ENCODE measurements at places on chromosomes 5 and 9.

DNA sequence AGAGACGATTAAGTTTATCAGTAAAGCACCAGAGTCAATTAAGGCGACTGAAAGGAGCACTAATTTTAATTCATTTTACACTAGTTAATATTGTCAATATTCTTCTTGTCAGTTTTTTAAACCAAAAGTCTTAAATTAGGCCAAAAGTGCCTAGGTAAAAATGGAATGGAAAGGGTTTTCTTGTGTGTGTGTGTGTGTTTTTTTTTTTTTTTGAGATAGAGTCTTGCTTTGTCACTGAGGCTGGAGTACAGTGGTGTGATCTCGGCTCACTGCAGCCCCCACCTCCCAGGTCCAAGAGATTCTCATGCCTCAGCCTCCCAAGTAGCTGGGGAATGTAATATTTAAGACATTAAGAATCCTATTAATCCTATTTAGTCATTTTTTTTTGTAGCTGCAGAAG, 3.1 kb upstream of the APC start:
- no peak for DNase-seq

- DNase-seq, result peak; percentile 72
Observed at GRCh38 chr5:157476702-157477408, 16.8 kb downstream of the NIPAL4 start.

DNA sequence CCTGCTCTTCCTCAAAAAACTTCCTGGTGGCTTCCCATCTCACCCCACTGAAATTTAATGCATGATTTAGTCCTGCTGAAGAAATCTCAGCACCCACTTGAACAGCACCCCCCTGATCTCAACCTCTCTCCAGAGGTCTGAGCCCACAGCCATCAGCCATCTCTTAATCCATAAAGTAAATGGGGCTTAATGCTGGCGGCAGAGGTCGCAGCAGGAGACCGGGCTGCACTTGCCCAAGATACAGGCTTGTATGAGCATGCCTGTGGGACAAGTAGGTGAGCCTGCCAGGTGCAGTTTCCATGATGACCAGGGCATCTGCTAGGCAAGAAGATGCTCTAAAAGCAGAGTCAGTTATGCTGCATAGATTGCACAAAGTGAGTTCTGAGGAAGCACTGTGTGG, 52.4 kb upstream of the CTXN3 start:
- no peak for DNase-seq

GRCh38 chr5:99320436-99320835, 391.6 kb upstream of the CHD1 start:
- DNase-seq, result no peak

DNA sequence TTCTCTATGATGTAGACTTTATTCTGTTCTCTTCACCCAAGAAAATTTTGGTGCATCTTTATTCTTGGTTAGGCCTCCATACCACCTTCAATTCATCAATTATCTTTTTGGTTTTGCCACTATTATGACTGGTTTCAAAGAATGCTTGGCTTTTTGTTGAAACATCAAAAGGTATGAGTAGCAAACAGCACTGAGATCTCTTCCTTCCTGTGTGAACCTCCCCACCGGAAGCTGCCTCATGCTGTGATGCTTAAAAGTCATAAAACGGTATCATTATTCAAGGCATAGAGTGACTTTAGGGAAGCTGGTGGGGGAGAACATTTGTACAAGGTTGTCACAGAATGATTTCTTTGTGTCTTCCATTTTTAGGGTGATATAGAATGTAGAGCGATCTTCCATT, 70.6 kb downstream of the IQGAP2 start:
- DNase-seq, result no peak

DNA sequence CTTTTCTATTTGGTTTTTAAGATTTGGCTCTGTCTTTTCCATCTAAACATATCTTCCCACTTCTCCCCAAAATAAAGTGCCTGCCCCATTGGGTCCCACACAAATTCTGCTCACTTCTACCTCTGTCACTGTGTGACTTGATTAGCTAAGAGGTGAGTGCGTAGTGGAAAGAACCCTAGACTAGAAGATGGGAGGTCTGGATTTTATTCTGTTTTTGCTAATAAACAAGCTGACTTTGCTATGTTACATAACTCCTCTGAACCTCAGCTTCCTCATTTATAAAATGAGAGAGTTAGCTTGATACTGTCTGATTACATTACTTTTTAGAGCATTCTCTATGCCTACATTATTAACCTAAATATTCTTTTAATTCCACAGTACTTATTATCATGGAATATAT, 51.3 kb upstream of the PTGER4 start:
- no peak for DNase-seq

GRCh38 chr5:103208460-103208859, 50.1 kb upstream of the MACIR start:
- no peak for DNase-seq

DNA sequence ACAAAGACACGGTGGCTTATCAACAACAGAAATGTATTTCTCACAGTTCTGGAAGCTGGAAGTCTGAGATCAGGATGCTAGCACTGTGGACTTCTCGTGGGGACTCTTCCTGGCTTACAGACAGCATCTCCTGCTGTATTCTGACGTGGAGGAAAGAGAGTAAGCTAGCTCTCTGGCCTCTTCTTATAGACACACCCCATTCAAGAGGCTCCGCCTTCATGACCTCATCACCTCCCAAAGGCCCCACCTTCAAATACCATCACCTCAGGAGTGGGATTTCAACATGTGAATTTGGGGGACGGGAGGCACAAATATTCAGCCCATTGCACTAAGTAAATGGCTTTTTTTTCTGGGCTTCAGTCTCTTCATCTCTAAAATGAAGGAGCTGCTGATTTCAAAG, 27.6 kb downstream of the KCNMB1 start:
- DNase-seq, result no peak

DNA sequence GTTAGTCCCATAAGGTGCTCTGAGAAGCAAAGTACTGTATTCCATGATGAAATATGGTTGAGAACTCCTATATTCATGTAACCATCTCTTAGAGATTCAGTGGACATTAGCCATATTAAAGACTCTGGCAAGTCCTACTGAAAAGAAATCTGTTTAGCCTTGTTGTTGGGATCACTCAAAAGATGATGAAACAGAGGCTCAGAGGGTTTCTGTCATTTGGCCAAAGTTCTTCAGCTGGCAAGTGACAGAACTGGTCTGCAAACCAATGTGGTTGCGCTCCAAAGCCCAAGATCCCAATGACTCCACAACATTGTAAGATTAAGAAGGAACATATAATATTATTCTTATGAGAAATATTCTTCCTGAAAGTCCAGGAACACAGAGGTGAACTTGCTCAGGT, 462.9 kb downstream of the ACTL7B start:
- no peak for DNase-seq

- DNase-seq, result no peak
Observed at GRCh38 chr5:132905938-132906337, 32.5 kb downstream of the LEAP2 start.

GRCh38 chr5:115815693-115816225, 700 bp downstream of the CDO1 start:
- DNase-seq, result peak; percentile 28

DNA sequence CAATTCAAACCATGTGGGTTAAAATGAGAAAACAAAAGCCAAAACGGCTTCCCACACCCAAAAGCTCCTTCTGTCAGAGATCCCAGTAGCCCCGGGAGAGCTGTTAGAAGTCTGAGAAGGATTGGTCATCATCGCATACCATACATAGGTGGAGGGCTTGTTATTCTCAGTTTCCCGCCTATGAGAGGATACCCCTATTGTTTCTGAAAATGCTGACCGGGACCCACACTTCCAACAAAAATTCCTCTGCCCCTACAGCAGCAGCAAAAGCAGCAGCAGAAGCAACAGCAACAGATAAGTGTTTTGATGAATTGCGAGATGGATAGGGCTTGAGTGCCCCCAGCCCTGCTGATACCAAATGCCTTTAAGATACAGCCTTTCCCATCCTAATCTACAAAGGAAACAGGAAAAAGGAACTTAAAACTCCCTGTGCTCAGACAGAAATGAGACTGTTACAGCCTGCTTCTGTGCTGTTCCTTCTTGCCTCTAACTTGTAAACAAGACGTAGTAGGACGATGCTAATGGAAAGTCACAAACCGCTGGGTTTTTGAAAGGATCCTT, at the start of gene TEK:
Gene TEK (plus strand): TSS at position 245 of the 561 bp plus-strand sequence. CDS start 366 bp downstream, outside the sequence.
- DNase-seq, result no peak

GRCh38 chr9:90774682-90775081, 26.9 kb upstream of the SYK start:
- DNase-seq, result no peak

DNA sequence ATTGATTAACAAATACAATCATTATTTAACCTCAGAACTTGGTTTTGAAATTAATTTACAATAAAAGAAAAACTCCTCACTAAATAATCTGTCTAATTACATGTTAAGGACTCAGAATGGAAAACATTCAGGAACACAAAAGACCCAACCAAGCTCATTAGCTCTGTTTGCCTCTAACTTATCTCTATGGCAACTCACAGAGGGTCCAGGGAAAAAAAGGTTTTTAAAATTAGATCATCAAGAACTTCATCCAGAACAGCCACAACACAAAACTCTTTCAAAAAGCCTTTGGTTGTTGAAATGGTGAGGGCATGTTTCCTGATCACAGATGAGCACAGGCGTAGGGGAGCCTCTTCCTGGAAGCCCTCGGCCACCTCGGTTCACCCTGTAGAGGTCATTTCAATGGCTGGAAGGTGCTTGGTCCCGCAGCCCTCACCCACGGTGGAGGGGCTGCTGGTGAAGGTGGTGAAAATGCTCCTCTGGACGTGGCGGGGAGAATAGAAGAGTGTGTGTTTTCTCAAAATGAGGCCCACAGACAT, 17.2 kb upstream of the TCF7 start:
- no peak for DNase-seq

- peak; percentile 48 for DNase-seq
Observed at GRCh38 chr5:167969998-167970397, 321.4 kb upstream of the WWC1 start.

- no peak for DNase-seq
Observed at GRCh38 chr5:113057557-113057984, 81.0 kb downstream of the DCP2 start.

GRCh38 chr5:140345919-140346347, 470 bp downstream of the HBEGF start:
- DNase-seq, result peak; percentile 71

GRCh38 chr9:34994260-34994899, 4.8 kb downstream of the DNAJB5 start:
- peak; percentile 61 for DNase-seq

DNA sequence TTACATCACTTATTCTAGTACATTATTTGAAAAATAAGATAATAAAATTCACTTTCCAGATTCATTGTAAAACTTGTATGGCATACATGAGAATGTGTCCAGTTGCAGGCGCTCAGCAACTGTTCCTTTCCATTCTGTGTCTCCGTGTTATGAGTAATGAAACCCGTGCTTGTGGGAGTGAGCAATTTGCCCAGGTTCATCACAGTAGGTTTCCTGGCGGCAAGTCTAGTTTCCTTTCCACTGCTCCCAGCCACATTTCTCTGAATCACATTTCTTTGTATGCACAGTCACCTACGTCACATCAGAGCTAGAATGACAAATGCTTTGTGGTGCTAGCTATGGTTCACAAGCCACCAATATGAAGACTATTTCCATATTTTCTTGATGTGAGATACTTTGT, 39.9 kb downstream of the MOCS2 start:
- DNase-seq, result peak; percentile 58

- DNase-seq, result no peak
Observed at GRCh38 chr9:8734760-8735159, 935.2 kb upstream of the DMAC1 start.

DNA sequence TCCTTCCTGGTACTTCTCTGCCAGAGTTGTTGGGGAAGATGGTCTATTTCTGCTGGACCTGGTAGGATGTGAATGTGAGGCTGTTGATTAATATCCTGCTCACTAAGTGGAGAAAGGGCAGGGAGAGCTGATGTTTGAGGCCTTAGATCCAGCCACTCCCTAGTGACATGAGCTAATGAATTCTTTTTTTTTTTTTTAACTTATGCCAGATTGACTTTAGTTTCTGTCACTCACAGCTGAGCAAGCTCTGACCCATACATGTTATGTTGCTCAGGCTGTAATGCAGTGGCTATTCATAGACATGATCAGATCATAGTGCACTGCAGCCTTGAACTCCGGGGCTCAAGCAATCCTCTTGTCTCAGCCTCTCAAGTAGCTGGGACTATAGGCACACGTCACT, 75.1 kb upstream of the SPRY4 start:
- no peak for DNase-seq

DNA sequence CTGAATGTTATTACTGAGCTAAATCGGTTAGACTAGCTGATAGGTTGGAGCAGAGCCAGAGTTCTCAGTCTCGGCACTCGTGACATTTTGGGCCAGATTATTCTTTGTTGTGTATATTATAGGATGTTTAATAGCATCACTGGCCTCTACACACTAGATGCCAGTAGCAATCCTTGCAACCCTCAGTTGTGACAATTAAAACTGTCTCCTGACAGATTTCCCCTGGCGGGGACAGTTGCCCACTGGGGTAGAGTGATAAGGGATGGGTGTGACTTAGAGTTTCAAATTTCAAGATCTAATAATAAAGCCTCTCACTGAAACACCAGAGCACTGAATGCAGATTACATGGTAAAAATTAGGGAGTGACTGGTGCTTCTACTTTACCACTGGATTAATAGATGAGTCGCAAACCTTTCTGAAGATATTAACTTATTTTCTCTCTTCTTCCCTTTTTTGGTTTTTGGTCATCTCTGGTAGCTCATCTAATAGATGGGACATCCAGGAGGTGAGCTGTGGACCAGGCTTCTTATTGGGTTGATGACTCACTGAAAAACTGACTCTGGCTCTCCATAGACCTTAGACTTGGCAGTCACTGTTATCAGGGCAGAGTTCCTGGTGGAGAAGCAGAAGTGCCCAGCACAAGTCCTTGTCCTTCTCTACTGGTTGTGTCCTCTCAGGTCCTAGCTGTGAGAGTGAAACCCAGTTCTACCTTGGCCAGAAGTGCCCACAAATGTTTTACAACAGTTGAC, 150.3 kb downstream of the UNC13B start:
- DNase-seq, result no peak

DNA sequence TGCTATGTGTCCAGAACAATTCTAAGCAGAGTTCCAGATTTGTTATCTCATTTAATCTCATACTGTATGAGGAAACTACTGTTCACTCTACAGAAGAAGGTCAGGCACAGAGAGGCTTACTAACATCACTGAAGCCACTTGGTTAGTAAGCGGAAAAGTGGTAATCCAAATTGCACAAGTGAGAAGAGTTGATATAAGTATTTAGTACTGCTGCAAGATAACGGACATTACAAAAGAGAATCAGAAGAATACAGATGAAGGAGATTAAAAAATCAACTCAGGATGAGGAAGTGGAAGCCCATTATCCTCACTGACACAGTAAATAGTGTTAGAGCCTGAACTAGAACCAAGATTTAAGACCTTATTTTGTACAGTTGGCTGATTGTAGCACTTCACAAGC, 22.3 kb upstream of the TLR4 start:
- DNase-seq, result no peak

- no peak for DNase-seq
Observed at GRCh38 chr5:168165221-168165914, 126.1 kb upstream of the WWC1 start.

DNA sequence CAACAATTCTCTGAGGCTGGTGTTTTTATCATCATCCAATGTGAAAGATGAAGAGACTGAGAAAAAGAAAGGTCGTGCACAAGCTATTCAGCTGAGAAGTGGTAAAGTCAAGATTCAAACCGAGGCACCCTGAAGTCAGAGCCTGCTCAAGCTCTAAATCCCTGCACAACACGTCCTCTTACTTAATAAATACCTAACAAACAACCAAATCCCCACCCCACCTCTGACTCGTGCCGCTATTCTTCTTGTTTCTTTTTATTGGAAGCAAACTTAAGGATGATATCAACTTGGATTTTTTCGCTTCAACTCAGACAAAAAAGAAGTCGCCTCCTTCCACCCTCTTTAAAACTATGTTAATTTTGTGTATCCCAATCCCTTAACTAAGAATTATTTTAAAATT, 140.2 kb downstream of the CEP120 start:
- DNase-seq, result no peak

GRCh38 chr9:36166168-36166927, 2.8 kb upstream of the CCIN start:
- peak; percentile 88 for DNase-seq
